ENCODE measurements at places on chromosomes 11 and 22. TPM values are rescaled to one million over a fixed set of nuclear protein-coding genes. Genes with fewer than 3 reads are reported as not detected.

- no peak for DNase-seq
Observed at GRCh38 chr11:65649656-65650546, 12.0 kb downstream of the SIPA1 start.

Gene MACROD1
- total RNA-seq: 10.3 TPM

DNA sequence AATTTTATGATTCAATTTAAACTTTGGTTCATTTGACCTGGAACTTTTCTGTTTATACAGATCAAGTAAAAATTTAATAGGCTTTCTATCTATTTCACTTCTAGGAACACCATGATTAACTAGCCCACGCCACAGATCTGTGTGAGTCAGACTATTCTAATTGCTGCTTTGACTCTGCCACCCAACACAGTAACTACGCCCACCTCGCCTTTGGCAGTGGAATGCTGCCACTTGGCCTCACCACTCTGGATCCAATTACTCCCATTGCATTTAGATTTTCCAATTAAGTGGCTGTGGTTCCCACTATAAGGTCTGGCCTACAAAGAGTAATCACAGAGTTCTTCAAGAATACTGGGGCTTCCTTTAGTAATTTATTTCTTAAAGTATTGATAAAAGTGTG, 46.6 kb upstream of the LIN7C start:
- DNase-seq: peak; percentile 40

GRCh38 chr11:96028746-96029145, 104.8 kb upstream of the MTMR2 start:
- no peak for DNase-seq

Gene APOL4
- total RNA-seq: 0.10 TPM

Gene HORMAD2
- total RNA-seq: not detected

Gene SART1
- total RNA-seq: 60.3 TPM

Gene DUSP8
- 3.5 TPM for total RNA-seq

- DNase-seq: peak; percentile 15
Observed at GRCh38 chr11:92739041-92739440, 230.4 kb upstream of the MTNR1B start.

Gene EFCAB6
- 0.54 TPM for total RNA-seq

Gene TTC12
- total RNA-seq: 6.7 TPM

Gene ACTN3
- not detected for total RNA-seq

Gene CNTN5
- total RNA-seq: 0.57 TPM

Gene RBMXL2
- total RNA-seq: not detected

GRCh38 chr11:126893796-126894195, 106.8 kb downstream of the KIRREL3 start:
- peak; percentile 50 for DNase-seq

Gene P2RX6
- 3.6 TPM for total RNA-seq

DNA sequence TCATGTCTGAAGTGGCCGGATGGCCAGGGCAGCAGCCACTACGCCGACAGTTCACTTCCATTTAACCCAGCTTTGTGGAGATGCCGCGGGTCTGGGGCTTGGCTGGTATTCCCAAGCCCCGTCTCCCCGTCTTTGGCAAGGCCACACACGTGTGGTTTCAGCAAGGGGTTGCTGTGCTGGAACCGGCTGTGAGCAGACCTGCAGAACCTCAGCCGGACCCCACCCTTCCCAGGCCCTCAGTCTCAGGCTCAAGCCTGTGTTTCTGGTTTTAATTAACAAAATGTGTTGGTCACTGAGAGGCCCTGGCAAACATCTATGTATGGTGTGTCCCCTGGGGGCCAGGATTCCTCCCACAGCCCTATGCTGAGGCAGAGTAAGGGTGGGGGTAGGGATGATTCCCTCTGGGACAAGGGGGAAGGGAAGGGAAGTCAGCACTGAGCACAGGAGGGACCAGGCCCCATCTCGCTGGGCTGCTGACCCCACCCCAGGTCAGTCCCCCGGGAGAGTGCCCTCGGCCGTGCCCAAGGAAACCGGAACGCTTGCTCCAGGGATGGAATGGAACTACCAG, 9.3 kb downstream of the OSBPL5 start:
- no peak for DNase-seq

Gene DYNC2H1
- 7.3 TPM for total RNA-seq

GRCh38 chr11:35102267-35102666, 36.7 kb upstream of the CD44 start:
- DNase-seq: no peak

Gene POTEH
- not detected for total RNA-seq

Gene ZNF215
- total RNA-seq: 1.0 TPM

DNA sequence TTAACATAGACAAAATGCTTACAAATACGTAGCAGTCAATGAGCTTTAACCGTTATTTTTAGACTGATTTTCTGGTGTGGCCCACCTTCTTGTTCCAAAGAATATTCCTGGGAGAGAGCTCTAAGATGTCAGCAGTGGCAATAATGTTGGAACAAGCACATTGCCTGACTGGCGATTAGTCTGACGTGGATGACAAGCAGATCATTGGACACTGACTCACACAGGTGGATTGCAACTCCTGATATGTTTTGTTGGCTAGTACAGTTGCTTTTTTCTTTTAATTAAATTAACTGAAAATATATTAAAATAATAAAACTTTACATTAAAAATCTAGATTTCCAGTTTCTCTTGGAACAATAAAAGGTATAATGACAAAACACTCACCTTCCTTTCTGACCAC, 78.0 kb downstream of the TENM4 start:
- DNase-seq: no peak

DNA sequence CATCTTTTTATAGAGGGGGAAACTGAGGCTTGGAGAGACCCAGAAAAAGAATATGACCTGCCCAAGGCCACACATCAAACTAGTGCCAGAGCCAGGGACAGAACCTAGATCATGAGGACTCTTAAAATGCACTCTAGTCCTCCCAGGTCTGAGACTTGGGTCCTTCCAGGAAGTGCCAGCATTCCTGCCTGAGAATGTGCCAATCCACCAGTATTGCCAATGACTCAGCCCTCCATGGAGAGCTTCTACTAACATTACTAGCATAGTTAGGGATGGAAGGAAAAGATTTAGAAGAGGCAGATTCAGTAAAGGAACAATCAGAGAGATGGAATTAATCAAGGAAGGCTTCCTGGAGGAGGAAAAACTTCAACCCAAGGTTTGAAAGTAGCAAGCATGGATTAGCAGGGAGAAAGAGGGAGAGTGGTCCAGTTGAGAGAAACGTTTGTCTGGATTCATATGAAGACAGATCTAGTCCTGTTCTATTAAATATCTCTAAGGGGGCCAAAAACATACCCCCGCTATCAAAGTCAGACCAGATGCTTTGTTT, 20.1 kb upstream of the SMIM35 start:
- peak; percentile 55 for DNase-seq

DNA sequence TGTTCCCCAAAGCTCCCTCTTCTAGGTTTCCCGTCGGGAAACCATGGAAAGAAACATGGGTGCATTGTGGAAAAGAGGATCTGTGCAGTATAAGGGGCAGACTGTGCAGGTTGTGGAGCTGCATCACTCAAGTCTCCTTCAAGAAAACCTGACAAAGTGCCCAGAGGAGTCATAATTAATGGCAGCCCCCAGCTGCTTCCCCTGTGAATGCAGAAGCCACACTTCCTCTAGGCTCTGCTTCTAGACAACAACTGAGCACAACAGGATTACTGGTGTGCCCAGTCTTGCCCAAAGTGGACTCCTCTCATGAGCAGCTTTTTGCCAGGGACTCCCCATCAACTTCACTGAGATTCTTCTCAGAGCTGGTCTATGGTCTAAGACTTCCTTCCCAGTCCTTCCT, 42.6 kb upstream of the SCUBE2 start:
- DNase-seq: no peak

Gene UQCC3
- total RNA-seq: 12.6 TPM

Gene SMIM38
- total RNA-seq: not detected

GRCh38 chr22:46060292-46061123, 83.5 kb upstream of the WNT7B start:
- DNase-seq: no peak

DNA sequence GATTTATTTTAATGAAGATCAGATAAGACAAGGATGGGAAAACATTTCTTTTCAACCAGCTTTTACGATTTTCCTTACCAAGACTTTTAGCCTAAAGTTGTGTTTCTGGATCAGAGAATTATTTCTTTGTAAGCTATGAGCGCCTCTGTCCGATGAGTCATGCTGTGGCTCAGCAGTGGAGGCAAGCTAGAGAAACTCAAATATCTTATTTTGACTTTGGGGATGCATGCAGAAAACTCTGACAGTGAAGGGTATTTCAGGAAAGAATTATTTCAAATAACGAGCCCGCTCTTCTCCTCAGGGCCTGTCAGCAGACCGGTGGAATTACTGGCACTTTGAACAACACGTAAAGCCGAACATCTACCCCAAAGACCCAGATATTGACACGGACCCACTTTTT, 77.9 kb upstream of the OR5AK2 start:
- DNase-seq: peak; percentile 3

Gene AKIP1
- 66.6 TPM for total RNA-seq

Gene OR51I1
- total RNA-seq: not detected

Gene JAML
- total RNA-seq: not detected

- DNase-seq: no peak
Observed at GRCh38 chr11:128726458-128727139, 32.7 kb downstream of the FLI1 start.

Gene SAC3D1
- total RNA-seq: 11.8 TPM

DNA sequence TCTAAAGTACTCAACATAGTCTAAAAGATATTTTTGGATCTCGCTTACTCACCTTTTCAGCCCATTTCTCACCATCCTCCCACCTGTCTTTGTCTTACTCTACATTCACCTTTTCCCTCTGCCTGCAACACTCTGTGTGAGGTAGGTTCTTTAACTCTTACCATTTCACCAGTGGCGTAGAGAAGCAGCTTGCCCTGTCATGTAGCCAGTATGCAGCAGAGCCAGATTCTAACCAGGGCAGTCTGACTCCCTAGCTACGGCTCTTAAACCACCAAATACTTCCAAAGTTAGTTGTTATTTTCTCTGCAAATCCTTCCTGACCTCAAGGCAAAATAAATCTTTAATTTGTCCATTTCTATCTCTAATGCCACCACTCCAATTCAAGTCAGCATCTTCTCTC, 7.5 kb downstream of the ALG8 start:
- DNase-seq: peak; percentile 12

DNA sequence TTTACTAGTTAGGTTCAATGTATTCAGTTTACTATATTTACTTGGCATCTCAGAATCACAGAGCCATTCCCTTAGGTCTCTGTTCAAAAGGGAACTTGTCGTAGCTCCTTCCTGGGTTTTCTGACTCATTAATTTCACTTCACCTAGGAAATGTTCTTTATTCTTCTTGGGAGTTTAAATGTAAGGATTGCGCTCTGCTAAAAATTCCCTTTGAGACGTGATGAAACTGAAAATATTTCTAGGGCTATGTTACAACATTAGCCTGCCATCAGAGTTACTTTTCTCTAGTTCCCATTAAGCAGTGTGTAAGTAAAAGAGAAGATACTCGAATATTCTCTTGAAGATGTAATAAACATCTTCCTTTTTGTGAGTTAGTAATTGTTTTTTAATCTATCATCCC, 209.5 kb downstream of the CASP12 start:
- DNase-seq: no peak

GRCh38 chr11:105582497-105582896, 27.4 kb upstream of the GRIA4 start:
- DNase-seq: peak; percentile 73

Gene DPP3
- total RNA-seq: 106 TPM

GRCh38 chr22:30393322-30393680, 3.5 kb upstream of the SEC14L2 start:
- no peak for DNase-seq

DNA sequence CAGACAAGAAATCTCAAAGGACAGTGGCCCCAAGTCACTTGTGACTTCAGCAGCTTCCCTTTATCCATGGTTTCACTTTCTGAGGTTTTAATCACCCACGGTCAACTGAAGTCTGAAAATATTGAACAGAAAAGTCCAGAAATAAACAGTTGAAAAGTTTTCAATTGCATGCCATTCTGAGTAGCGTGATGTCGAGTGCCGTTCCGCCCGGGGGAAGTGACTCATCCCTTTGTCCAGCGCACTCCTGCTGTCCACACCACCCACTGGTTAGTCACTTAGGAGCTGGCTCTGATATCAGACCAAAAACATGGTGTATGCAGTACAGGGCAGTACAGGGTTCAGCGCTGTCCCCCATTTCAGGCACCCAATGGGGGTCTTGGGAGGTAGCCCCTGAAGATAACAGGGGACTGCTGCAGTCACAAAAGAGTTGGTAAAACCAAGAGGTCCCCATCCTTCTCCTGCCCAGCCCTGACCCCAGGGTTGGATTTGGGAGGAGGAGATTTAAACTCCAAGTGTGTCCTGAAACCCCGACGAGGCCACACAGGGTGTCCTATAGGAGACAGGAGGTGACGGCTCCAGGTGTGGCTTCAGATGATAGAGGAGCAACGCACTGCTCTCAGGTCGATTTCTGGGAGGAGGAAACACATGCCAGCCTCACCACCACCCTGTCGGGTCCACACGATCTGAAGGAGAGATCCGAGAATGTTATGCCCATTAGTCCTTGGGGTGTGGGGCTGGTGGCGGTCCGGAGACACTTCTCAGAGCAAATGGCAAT, 390.1 kb downstream of the CTTN start:
- peak; percentile 89 for DNase-seq

Gene SOX10
- not detected for total RNA-seq

Gene ANO9
- total RNA-seq: 0.20 TPM

Gene POU2AF1
- not detected for total RNA-seq

Gene MMP10
- total RNA-seq: not detected
